ENCODE measurements at places on chromosomes 12 and 14.

DNA sequence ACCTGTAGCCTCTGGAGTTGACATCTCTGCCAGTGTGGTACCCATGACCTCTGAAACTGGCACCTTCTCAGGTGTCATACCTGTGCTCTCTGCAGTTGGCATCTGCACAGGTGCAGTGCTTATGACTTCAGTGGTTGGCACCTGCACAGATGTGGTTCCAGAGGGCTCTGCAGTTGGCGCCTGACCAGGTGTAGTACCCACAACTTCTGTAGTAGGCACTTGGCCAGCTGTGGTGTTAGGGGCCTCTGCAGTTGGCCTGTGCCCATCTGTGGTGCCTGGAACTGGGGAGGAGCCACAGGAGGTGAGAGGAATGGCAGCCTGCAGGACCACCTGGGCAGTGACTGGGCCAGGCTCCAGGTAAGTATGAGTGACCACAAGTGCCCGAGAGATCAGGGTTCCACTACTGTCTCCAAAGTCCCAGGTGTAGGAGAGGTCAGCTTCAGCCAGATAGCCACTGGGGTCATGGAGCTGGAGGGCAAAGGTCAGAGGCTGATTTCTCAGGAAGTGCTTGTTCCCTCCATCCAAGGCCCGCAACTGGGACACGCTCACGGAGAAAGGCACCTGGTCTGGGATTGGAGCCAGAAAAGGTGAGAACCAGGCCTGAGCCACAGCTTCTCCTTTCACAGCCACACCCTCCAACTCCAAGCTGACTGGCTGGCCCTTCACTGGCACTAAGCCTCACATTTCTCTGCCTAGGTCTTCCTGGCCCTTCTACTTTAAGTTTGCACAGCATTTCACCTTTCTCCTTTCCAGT is 8.6 kb downstream of the PMEL start:
- no peak for DNase-seq

GRCh38 chr14:101711041-101711856 is 50.3 kb upstream of the PPP2R5C start:
- DNase-seq: no peak

- DNase-seq: no peak
These were observed 86.0 kb upstream of the BCL11B start for GRCh38 chr14:99357916-99358390.

DNA sequence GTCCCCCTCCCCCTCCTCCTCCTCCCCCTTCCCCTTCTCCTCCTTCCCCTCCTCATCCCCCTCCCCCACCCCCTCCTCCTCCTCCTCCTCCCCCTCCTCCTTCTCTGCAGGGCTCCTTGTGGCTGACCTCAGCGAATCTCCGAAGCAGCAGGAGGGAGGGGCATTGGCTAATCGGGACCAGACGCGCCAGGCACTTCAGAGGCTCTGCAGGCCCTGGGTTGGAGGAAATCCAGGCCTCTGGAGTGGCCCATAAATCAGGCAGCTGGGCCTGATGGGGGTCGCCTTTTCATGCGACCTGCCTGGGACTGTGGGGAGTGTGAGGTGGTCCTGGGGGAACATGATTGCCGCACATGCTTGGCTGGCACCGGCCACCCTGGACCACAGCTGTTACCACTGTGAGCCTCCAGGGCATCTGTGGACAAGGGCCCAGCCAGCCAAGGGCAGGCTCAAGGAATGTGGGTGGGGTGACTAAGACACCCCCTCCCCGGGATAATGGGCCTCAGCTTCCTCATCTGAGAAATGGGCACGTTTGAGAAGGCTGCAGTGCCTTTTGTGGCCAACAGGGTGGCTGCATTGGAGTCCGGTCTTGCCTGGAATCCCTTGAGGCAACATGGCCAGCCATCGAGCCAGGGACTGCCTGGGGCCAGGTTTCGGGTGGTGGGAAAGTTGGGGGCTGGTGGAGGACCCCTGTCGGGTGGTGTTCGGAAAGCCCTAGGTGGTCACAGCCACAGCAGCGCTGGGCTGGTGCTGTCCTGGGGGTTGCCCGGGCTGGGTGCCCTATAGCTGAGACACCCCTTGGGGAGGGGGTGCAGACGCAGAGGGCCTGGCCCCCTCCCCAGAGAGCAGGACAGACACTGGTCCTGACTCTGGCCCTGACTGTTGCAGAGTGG is 12.0 kb downstream of the KIF26A start:
- no peak for DNase-seq

- DNase-seq: no peak
These were observed 41.4 kb downstream of the FUT8 start for GRCh38 chr14:65453807-65454480.
